ENCODE measurements at places on chromosomes 5 and 9. TPM values are rescaled to one million over a fixed set of nuclear protein-coding genes. Genes with fewer than 3 reads are reported as not detected.

The SPATA31A3 gene
- not detected for total RNA-seq

The RARS1 gene
- 99.0 TPM for total RNA-seq

The CYLC2 gene
- not detected for total RNA-seq

The TMEM252 gene
- total RNA-seq = not detected

The CDKN2B gene
- 21.8 TPM for total RNA-seq

The RORB gene
- 3.8 TPM for total RNA-seq

The SELENOP gene
- 134 TPM for total RNA-seq

The SPINK1 gene
- not detected for total RNA-seq

The AJM1 gene
- 2.0 TPM for total RNA-seq

The ARID3C gene
- 0.35 TPM for total RNA-seq

The SGTB gene
- 9.5 TPM for total RNA-seq

The KLF9 gene
- 68.5 TPM for total RNA-seq

The ZNG1F gene
- under 0.01 TPM for total RNA-seq

The GADD45G gene
- not detected for total RNA-seq

The NEUROG1 gene
- total RNA-seq = not detected

The NTRK2 gene
- total RNA-seq = 5.4 TPM

The MCTP1 gene
- total RNA-seq = 1.7 TPM

The PTGDS gene
- 304 TPM for total RNA-seq

The PCDHGA4 gene
- total RNA-seq = 3.9 TPM

Data from pericardium fibroblast (primary cell).